ENCODE measurements at places on chromosomes 7 and 10.

DNA sequence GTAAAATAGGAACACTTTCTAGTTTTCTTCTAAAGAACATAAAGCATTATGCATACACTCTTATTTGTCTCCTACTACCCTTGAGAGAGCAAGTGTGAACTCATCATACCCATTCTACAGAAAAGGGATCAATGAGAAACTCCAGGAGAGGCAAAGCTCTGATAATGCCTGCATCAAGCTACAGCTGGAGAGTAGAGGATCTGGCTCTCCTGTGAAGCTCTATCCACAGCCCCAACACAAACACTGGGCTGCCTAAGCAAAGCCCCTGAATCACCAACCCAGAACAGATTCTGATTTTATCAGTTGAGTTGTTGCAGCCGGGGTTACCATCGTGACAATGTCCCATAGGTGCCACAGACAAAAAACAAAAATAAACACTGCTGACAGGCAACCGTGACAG lies 74.9 kb downstream of the NUDCD3 start:
- no peak for DNase-seq

- no peak for DNase-seq
Measured at GRCh38 chr10:77970869-77971803, 44.6 kb upstream of the DLG5 start.

DNA sequence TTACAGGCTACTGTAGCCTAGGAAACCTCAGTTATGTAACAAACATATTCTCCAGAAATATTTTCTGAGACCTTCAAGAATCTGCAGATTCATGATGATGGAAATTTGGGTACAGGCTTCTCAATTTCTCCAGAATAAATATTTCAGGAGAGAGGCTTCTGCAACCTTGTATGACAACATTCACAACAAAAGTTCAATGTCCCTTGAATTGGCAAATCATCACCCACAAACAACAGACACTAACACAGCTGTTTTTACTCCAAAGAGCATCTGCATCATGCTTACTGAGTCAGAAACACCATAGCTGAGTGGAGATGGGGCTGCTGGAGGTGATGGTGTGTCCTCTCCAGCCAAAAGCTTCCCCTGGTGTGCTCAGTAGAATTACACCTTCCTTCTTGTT lies 9.3 kb upstream of the COBL start:
- DNase-seq = no peak

DNA sequence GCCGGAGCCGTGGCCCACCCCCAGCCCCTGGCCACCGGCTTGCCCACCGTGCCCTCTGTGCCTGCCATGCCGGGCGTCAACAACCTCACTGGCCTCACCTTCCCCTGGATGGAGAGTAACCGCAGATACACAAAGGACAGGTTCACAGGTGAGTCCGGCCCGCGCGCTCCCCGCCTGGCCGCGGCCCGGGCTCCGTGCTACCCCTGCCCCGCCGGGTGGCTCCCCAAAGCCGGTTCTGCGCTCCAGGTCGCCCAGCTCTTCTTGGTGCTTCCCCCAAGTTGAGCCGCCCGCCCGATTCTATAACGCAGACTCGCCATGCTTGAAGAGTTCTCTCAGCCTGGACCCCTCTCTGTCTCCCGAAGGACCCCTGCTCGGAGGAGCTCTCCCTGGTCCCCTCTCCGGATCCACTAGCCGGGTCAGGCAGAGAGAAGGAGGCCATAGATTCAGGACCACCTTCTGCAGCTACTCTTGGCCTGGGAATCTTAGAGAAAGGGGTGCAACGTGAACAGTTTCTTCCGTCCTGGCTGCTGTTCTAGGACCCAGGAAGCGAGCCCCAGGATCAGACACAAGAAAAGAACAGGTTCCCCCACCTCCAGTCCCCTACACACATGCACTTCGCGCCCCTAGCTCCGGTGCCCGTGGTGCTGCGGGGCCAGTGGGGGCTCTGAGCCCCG lies 999 bp downstream of the TLX1 start:
- DNase-seq = no peak

DNA sequence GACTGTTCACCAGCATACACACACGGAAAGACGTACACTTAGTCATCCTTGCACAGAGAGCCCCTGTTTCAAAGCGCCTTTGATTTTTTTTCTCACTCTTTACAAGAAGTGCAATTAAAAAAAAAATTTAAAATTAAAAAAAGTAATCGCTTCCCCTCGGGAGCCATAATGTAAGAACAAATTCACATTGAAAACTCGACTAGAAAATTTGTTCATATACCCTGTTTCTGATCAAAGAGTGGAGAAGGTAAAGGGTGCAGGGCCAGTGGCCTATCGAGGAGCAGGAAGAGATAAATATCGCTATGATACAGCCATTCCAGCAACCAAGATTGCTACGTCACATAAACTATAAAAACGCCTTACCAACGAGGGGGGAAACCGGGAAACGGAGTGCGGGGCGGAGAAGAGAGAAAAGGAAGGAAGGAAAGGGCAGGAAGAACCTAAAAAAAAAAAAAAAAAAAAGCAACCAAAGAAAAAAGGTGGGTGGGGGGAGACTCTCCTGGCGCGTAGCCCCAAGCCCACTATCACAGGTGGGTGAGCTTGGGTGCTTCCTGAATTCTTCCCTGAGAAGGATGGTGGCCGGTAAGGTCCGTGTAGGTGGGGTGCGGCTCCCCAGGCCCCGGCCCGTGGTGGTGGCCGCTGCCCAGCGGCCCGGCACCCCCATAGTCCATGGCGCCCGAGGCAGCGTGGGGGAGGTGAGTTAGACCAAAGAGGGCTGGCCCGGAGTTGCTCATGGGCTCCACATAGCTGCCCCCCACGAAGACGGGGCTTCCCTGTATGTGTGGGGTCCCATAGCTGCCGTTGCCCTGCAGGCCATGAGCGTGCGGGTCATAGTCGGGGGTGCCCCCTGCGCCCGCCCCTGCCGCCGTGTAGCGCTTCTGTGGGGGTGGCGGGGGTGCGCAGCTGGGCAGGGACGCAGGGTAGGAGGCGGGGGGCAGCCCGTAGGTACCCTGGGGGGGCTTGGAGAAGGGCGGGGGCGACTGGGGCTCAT lies 5.2 kb upstream of the HOXA2 start:
- DNase-seq = no peak
